Gastrocnemius medialis (tissue), 4 donors: ENCODE measurements at places on chromosomes 6 and 20.

GRCh38 chr20:2695206-2695983 is 2.8 kb downstream of the EBF4 start:
- no peak overlapping the region for H3K4me3 ChIP-seq
- DNase-seq, result no peak
- H3K27me3 ChIP-seq, result peaks cover 21% of the 10 kb centered on the region
- H3K27ac ChIP-seq, result no peak overlapping the region

GRCh38 chr20:33999025-33999649 is 5.4 kb downstream of the RALY start:
- H3K4me3 ChIP-seq, result no peak overlapping the region
- DNase-seq, result no peak
- no peaks in the 10 kb centered on the region for H3K36me3 ChIP-seq
- no peak overlapping the region for H3K27ac ChIP-seq
- peaks cover 76% of the 10 kb centered on the region for H3K4me1 ChIP-seq
- H3K27me3 ChIP-seq, result no peaks in the 10 kb centered on the region

- peaks cover 11% of the 10 kb centered on the region for H3K4me1 ChIP-seq
- H3K36me3 ChIP-seq, result no peaks in the 10 kb centered on the region
- peak overlapping the region; percentile 79 for H3K27ac ChIP-seq
- no peak overlapping the region for H3K4me3 ChIP-seq
Observed at GRCh38 chr6:136051140-136051775, 198.9 kb downstream of the MTFR2 start.

DNA sequence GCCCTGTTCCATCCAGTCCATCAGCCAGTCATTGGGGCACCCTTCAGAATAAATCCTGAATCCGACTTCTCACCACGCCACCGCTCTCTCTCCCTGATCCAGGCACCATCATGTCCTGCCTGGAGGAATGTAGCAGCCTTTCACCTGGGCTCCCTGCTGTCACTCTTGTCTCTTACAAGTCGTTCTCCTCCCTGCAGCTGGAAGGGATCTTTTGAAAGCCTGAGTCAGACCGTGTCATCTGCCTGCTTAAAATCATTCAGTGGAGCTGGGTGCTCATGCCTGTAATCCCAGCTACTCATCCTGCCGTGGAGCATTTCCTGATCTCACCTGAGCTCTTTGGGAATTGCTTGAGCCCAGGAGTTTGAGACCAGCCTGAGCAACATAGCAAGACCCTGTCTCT is 19.2 kb upstream of the KCNG1 start:
- no peak overlapping the region for H3K4me3 ChIP-seq
- no peaks in the 10 kb centered on the region for H3K36me3 ChIP-seq
- H3K27me3 ChIP-seq, result no peaks in the 10 kb centered on the region
- H3K4me1 ChIP-seq, result no peaks in the 10 kb centered on the region
- no peak overlapping the region for H3K27ac ChIP-seq
- DNase-seq, result no peak

GRCh38 chr20:54681869-54682268 is 206.5 kb downstream of the DOK5 start:
- no peaks in the 10 kb centered on the region for H3K36me3 ChIP-seq
- H3K27me3 ChIP-seq, result no peaks in the 10 kb centered on the region
- H3K4me3 ChIP-seq, result no peak overlapping the region
- H3K4me1 ChIP-seq, result no peaks in the 10 kb centered on the region
- no peak for DNase-seq

- H3K36me3 ChIP-seq, result no peaks in the 10 kb centered on the region
- no peak for DNase-seq
- H3K4me1 ChIP-seq, result no peaks in the 10 kb centered on the region
- no peaks in the 10 kb centered on the region for H3K27me3 ChIP-seq
- H3K4me3 ChIP-seq, result no peak overlapping the region
Observed at GRCh38 chr6:84362193-84362821, 134.9 kb upstream of the CEP162 start.
